ENCODE measurements at places on chromosomes 1 and 21. TPM values are rescaled to one million over a fixed set of nuclear protein-coding genes. Genes with fewer than 3 reads are reported as not detected.

NTMT2 gene
- not detected for total RNA-seq

DMRTA2 gene
- not detected for total RNA-seq

NPPA gene
- not detected for total RNA-seq

TLCD4 gene
- 0.10 TPM for total RNA-seq

ADCY10 gene
- total RNA-seq: not detected

SPRR2B gene
- total RNA-seq: not detected

F13B gene
- not detected for total RNA-seq

ASCL5 gene
- not detected for total RNA-seq

SPRR1B gene
- not detected for total RNA-seq

GLIS1 gene
- total RNA-seq: not detected

KTI12 gene
- total RNA-seq: 17.9 TPM

NPR1 gene
- total RNA-seq: not detected

ELF3 gene
- total RNA-seq: 0.19 TPM

NBL1 gene
- total RNA-seq: 41.1 TPM

SELE gene
- not detected for total RNA-seq

TDRKH gene
- total RNA-seq: 13.1 TPM

CRNN gene
- total RNA-seq: not detected

KRTAP22-2 gene
- total RNA-seq: not detected

GREM2 gene
- total RNA-seq: not detected

BSND gene
- total RNA-seq: not detected

OLFML2B gene
- total RNA-seq: not detected

CD1D gene
- total RNA-seq: not detected

RHOC gene
- total RNA-seq: 35.9 TPM

CRB1 gene
- not detected for total RNA-seq

TMEM222 gene
- 45.5 TPM for total RNA-seq

SSBP3 gene
- 63.2 TPM for total RNA-seq

IL10 gene
- total RNA-seq: 6.2 TPM

MCOLN2 gene
- total RNA-seq: 101 TPM

ANXA9 gene
- 0.15 TPM for total RNA-seq

GPR61 gene
- total RNA-seq: not detected

JAM2 gene
- total RNA-seq: 1.3 TPM

LDLRAD1 gene
- not detected for total RNA-seq

SLAMF6 gene
- total RNA-seq: 40.0 TPM

B3GALT2 gene
- total RNA-seq: 0.13 TPM

APH1A gene
- 129 TPM for total RNA-seq

All from activated CD8-positive, alpha-beta memory T cell treated with anti-CD3 and anti-CD28 coated beads for 36 hours (primary cell).